ENCODE measurements at places on chromosomes 6 and 20.
A peak's percentile ranks its signal among the peaks of the same experiment; 100 is the strongest.

GRCh38 chr6:45293306-45293705, 34.8 kb upstream of the RUNX2 start:
- DNase-seq = no peak

GRCh38 chr6:36196880-36197548, 470 bp downstream of the BRPF3 start:
- DNase-seq = peak; percentile 99

DNA sequence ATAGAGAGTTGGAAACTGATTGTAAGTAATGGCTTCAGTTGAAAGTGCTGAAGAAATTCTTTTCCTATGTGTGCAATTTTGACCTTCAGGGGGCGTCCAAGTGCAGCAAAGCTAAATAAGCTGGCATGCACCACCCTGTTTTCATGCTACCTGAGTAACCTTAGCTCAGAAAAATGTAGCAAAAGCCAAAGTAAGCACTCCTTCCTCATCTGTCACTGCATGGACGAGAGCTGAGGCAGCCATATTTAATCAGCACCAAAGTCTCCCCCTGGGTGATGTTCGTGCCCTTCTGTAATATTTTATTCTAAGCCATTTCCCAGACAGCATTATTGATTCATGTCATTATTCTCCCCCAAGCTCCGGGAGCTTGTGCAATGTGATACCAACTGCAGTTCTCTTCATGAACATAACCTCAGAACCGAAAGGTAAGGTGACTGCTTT, 123.1 kb downstream of the RPS12 start:
- DNase-seq = peak; percentile 39

DNA sequence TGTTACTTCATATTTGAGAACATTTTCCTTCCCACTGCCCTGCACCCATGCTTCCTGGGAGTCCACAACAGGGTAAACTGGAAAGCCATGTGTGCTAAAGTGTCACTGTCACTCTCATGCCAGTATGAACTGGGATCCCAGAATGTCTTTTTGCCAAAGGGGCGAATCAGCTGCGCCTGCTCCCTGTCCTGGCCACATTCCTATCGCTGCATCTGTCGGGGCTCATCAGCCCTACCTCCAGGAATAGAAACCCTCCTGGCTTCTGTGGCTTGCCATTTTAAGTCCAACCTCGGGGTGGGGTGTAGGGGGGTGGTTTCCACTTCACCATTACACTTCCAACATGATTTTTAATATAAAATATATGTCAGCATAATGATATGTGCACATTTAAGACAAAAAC, 933 bp downstream of the KLHL31 start:
- DNase-seq = no peak

DNA sequence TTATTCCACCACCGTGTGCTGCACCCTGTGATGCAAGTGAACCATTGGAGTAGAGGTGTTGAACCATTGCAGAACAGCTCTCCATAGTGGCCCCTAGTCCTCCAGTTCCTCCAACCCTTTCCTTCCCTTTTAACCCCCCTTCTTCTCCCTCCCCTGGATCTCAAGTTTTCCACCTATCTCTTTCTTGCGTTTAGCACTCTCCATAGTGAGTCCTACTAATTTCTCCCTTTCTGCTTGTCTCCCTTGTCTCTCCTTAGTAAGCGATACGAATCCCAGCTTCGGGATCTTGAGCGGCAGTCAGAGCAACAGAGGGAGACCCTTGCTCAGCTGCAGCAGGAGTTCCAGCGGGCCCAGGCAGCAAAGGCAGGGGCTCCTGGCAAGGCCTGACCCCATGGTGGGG, 1.1 kb downstream of the PFDN6 start:
- no peak for DNase-seq

GRCh38 chr20:40181676-40182075, 507.4 kb downstream of the MAFB start:
- DNase-seq = no peak

DNA sequence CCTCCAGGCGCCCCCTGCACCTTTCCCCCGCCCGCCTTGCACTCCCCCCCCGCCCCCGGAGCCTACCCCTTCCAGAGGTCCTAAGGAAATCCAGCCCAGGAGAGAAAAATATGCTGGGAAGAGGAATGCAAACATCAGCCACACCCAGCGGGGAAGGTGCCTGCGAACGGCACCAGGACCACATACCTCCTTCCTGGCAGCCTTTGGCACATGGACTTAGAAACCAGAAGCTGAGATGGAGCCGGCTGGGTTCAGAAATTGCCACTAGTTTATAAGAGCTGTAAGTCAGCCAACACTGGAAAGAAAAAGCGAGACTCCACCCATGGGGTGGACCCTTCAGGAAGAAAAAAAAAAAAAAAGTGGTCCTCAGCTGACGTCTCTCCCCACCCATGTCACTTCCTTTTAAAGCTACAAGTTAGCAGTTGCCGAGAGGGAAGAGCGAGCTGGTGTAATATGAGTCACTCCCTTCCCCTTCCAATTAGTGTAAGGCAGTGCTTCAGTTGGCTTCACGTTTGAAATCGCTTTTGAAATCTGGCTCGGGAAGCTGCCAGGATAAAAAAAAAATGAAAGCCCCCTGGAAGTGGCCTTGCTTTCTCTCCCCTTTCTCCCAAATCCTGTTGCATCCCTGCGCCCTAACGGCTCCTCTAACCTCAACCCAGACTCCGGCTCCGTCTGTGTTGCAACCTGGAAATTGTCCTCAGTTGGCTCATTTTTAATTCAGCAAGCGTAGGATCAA, at the start of gene AGPAT4:
AGPAT4 (minus strand) TSS at position 310 of the 736 bp plus-strand sequence. CDS start 41,848 bp downstream, outside the sequence.
- peak; percentile 83 for DNase-seq

DNA sequence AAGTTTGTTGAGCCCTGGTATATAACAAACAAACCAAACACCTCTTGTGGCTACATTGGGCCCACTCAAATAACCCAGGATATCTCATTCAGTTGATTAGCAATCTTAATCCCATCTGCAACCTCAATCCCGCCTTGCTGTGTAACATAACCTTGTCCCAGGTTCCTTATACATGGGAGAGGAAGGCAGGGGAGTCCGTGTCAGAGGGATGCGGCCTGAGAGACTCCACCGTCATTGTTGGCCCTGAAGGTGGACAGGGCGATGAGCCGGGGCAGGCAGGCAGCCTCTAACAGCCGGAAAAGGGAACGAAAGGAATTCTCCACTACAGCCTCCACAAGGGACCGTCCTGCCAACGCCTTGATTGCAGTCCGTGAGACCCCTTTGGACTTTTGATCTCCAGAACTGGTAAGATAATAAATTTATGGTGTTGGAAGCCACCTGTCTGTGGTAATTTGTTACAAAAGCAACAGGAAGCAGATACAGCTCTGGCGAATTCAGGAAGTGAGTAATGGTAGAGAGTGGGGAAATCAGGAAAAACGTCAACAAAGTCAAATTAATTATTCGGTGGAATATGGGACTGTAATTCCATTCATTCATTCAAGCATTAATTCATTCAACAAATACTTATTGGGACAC, 124.5 kb upstream of the SALL4 start:
- no peak for DNase-seq

DNA sequence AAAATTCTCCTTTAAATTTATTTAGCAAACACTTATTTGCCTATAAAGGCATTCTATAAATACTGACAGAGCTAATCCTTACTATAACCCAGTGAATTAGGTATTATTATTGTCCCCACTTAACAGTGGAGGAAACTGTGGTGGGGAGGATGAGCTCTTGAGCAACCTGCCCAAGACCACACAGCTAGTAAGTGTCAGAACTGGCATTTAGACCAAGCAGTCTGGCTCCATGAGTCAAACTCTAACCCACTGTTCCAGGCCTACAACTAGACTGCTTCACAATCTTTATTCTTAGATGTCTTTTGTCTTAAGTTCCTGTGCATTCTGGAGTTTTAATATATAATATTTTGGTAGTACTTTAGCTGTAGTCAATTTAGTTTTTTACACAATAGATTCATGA, 530.8 kb downstream of the BCKDHB start:
- DNase-seq = no peak

GRCh38 chr20:38260025-38260377, 534 bp downstream of the KIAA1755 start:
- DNase-seq = no peak

GRCh38 chr20:48012401-48012974, 227.2 kb upstream of the SULF2 start:
- DNase-seq = no peak

- peak; percentile 68 for DNase-seq
Measured at GRCh38 chr6:45419571-45420082, 41.9 kb upstream of the SUPT3H start.

DNA sequence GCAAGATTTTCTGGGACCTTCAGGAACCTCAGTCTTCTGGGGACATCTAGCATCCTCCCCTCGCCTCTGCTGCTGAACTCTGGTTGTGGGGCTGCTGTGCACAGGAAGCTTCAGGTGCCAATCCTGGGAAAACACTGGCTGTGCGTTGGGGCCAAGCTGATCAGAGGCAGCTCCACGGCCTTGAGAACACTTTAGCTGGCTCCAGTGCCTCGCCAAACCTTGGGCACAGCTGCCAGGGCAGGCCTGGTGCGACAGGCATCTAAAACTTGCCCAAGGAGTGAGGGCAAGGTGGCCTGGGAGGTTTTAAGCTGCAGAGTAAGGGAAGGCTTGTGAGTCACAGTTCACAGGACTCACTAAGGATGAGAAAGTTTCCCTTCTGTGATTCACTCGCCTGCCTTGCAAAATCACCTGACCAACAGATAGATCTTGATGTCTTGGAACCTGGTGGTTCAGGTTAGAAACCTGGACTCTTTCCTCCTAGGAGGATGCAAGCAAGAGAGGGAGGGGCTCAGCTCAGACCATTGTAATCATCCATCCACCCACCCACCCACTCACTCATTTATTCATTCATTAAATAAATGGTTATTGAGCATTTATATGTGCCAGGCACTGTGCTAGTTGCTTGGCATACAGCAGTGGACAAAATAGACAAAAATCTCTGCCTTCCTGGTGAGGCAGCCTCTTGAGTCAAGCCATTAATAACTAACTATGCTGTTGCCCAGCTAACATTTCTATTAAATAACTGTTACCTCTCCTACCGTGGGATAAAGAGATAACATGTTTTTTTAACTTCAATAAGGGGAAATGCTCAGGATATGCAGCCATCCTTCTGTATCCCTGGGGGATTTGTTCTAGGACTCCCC, 2.5 kb upstream of the SPATS1 start:
- DNase-seq = peak; percentile 6

GRCh38 chr6:3228771-3229565, 1.5 kb upstream of the TUBB2B start:
- DNase-seq = peak; percentile 13
